Fibroblast of lung (primary cell): ENCODE measurements at places on chromosomes 3 and 15. TPM values are rescaled to one million over a fixed set of nuclear protein-coding genes. Genes with fewer than 3 reads are reported as not detected.

Gene PLA2G4D
- not detected in 2 replicates for polyA plus RNA-seq

Gene RTP1
- polyA plus RNA-seq: not detected in 2 replicates

Gene DUOXA2
- not detected in 2 replicates for polyA plus RNA-seq

Gene B3GNT5
- 0.96 and 1.7 TPM in 2 replicates for polyA plus RNA-seq

Gene XCR1
- polyA plus RNA-seq: 0.01 and 0.02 TPM in 2 replicates

Gene ITIH4
- polyA plus RNA-seq: 0.36 and 1.1 TPM in 2 replicates

Gene SPATA12
- 0.02 TPM in 1 of 2 replicates, not detected in the other for polyA plus RNA-seq

Gene EFL1
- polyA plus RNA-seq: 19.1 and 22.5 TPM in 2 replicates

Gene ZCWPW2
- 0.36 and 0.68 TPM in 2 replicates for polyA plus RNA-seq

Gene SPINK8
- not detected in 2 replicates for polyA plus RNA-seq

Gene NR2F2
- 66.5 and 130 TPM in 2 replicates for polyA plus RNA-seq

Gene SNTN
- polyA plus RNA-seq: not detected in 2 replicates

DNA sequence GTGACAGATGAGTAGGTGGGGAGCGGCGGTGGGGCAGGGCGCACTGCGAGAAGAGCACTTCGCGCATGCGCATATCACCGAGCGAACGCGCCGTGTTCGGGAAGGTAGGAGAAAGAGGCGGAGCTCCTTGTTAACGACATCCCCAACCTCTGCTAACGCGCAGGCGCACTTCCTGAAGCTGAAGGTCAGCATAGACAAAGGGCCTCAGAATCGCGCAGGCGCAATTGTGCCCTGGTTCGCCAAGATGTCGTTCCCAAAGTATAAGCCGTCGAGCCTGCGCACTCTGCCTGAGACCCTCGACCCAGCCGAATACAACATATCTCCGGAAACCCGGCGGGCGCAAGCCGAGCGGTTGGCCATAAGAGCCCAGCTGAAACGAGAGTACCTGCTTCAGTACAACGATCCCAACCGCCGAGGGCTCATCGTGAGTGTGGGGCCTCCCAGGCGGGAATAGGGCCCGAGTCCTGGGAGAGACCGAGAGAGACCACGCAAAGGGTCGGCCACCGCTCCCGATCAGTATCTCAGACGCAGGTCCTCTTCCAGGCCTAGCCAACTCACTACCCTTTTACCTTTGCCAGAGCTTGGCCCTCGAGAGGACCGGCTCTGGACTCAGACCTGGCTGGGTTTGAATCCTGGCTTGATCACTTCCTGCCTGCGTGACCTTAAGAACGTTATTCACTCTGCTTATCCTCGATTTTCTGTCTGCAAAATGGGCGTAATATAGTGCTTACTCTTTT lies at the start of gene NDUFB4:
TSS of gene NDUFB4 (plus strand) at position 221 of the 737 bp plus-strand sequence. CDS start at position 245, 24 bp downstream.
- peaks cover 7% of the 10 kb centered on the region for H3K4me1 ChIP-seq
- peak; percentile 96 for DNase-seq
- H3K4me3 ChIP-seq: peak within 1 kb of the TSS; percentile 100
- H3K27me3 ChIP-seq: no peaks in the 10 kb centered on the region
- H3K36me3 ChIP-seq: peaks cover 3% of the 10 kb centered on the region

GRCh38 chr15:44222478-44222877 lies 27.4 kb upstream of the FRMD5 start:
- DNase-seq: peak; percentile 15
- no peaks in the 10 kb centered on the region for H3K27me3 ChIP-seq
- no peaks in the 10 kb centered on the region for H3K36me3 ChIP-seq

- no peaks in the 10 kb centered on the region for H3K4me1 ChIP-seq
- H3K36me3 ChIP-seq: no peaks in the 10 kb centered on the region
- no peak overlapping the region for H3K27ac ChIP-seq
Observed at GRCh38 chr3:170038434-170039110, 777 bp downstream of the GPR160 start.

DNA sequence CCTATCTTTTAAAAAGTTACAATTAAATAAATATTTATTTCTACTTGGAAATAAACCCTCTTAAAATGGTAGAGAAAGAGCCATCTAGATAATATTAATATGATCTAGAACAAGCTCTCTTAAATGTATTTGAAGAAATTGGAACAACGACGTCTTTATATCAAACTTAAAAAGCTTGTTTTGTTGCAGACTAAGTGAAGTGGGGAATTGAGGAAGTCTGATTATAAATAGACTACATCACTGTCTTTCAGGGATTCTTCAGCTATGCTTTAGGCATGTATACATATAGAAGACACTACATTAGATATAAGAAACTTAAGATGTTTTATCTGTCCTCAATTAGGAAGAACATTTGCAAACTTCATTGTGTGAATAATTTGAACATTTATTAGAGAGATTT lies 1.8 kb downstream of the BCHE start:
- DNase-seq: peak; percentile 17
- H3K27ac ChIP-seq: no peak overlapping the region
- H3K36me3 ChIP-seq: no peaks in the 10 kb centered on the region
- no peaks in the 10 kb centered on the region for H3K27me3 ChIP-seq

- H3K36me3 ChIP-seq: no peaks in the 10 kb centered on the region
- DNase-seq: peak; percentile 1
- no peak overlapping the region for H3K4me3 ChIP-seq
- no peaks in the 10 kb centered on the region for H3K4me1 ChIP-seq
Observed at GRCh38 chr3:39531665-39532064, 64.2 kb downstream of the MOBP start.

DNA sequence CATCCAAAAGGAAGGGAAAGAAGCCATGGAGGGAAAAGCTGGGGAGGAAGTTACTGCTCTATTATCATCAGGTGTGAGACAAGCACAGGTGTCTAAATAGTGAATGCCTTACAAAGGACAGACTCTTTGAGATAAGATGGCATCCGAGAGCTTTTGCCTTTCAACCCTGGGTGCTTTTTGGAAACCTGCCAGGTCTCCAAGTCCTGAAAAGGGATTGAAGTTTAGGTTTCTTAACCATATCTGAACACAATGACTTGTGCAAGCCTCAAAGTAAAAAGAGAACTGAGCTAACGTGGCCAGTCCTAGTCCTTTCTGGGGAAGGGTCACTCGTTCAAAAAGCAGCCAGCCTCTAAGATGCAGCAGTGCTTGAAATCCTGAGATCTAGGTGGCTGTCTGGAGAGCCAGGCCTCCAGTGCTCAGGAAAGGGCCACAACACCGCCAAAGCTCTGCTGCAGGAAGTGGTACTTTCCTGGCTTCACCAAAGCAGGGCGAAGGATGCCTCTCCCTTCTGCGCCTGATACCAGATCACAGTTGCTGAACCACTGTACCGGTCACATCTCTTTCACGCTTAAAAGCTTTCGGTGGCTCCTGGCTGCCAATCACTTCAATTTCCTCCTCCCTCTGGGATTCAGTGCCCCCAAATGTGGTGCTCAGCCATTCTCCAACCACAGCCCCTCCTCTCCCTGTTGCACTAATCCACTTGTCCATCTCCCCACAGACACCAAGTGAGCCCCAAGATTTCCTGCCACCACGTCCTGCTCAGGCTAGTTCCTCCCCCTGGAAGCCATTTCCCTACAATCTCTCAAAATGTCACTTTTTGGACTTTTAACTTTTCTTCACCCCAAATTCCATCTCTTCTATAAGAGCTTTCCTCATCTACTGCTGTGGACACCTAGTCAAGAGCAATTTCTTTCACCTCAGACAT lies 104.1 kb upstream of the LPP start:
- DNase-seq: no peak
- peaks cover 2% of the 10 kb centered on the region for H3K4me1 ChIP-seq
- H3K36me3 ChIP-seq: no peaks in the 10 kb centered on the region

DNA sequence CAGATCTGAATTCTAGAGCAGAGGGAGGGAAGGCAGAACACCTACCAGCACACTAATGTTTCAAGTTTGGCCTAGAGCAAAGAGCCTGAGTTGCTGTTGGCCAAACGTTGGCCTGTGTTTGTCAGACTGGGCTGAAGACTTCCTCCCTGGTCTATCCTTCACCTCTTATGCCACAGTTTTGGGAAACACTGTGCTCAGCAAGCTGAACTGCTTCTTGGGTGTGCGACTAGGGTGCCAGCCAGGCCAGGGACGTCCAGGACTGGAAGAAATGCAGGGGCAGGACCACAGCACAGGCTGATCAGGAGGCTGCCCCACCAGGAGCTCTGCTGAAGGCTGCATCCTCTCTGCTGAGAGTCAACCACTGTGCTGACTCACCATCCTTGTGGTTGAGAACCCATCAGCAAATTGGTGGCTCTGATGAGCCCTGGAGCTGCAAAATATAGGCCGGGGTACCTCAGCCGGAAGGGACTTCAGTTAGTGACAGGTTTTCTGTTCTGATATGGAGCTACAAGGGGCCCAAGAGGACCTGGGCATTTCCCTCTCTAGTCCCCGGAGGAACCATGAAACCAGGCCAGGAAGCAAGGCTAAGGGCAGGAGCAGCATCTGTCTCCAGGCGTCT lies 131.6 kb upstream of the RASGRP1 start:
- peak; percentile 69 for DNase-seq
- H3K4me1 ChIP-seq: no peaks in the 10 kb centered on the region
- no peak overlapping the region for H3K27ac ChIP-seq
- no peaks in the 10 kb centered on the region for H3K27me3 ChIP-seq
- no peak overlapping the region for H3K4me3 ChIP-seq
- no peaks in the 10 kb centered on the region for H3K36me3 ChIP-seq

- H3K36me3 ChIP-seq: no peaks in the 10 kb centered on the region
- H3K27me3 ChIP-seq: no peaks in the 10 kb centered on the region
Observed at GRCh38 chr15:40859206-40859851, 14.7 kb downstream of the RHOV start.

DNA sequence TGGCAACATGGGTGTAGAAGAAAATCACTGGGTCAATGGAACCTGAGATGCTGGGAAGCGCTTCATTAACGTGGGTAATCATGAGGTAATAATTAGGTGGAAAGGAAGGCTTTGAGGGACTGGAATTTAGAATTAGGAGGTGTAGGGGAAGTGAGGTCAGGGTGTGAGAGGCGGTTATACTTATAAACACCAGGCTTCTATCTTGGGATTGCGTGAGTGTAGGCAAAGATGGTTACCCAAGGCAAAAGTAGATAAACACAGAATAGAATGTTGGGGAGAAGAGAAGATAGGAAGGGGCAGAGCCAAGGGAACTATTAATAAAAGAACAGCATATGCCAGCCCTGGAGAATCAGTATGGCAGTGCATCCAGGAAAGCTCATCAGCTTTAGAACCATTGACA lies 3.3 kb upstream of the AQP9 start:
- no peak for DNase-seq
- H3K4me1 ChIP-seq: no peaks in the 10 kb centered on the region
- no peak overlapping the region for H3K27ac ChIP-seq
- H3K4me3 ChIP-seq: no peak overlapping the region

GRCh38 chr3:94249491-94250079 lies 186.7 kb downstream of the NSUN3 start:
- H3K27ac ChIP-seq: no peak overlapping the region
- no peaks in the 10 kb centered on the region for H3K36me3 ChIP-seq
- no peak overlapping the region for H3K4me3 ChIP-seq
- peak; percentile 51 for DNase-seq
- H3K4me1 ChIP-seq: no peaks in the 10 kb centered on the region
- H3K27me3 ChIP-seq: no peaks in the 10 kb centered on the region

DNA sequence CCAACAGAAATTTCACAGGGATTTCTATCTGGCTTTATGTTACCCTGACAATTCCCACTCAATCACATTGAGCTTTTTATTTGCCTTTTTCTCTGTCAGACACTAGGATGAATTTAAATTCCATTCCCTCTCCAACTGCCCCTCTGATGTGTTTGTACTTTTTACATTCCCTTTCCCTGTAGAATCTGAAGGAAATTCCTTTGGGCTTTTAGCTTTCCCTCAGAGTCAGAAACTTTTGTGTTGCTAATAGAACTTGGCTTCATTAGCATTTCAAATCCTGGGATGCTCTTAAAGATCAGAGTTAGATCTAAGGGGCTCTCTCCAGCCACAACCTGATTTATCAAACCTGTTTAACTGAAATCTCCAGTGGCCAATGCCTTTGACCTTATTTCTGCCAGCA lies 7.9 kb upstream of the RARB start:
- no peak for DNase-seq
- no peaks in the 10 kb centered on the region for H3K27me3 ChIP-seq
- no peak overlapping the region for H3K4me3 ChIP-seq
- H3K4me1 ChIP-seq: no peaks in the 10 kb centered on the region

- no peak overlapping the region for H3K4me3 ChIP-seq
- no peak for DNase-seq
- H3K27me3 ChIP-seq: no peaks in the 10 kb centered on the region
- H3K36me3 ChIP-seq: peaks cover 7% of the 10 kb centered on the region
- no peak overlapping the region for H3K27ac ChIP-seq
Observed at GRCh38 chr3:183775781-183776180, 49.6 kb downstream of the MAP6D1 start.

GRCh38 chr3:31853580-31853979 lies 127.5 kb downstream of the OSBPL10 start:
- H3K4me1 ChIP-seq: no peaks in the 10 kb centered on the region
- H3K27ac ChIP-seq: no peak overlapping the region
- H3K27me3 ChIP-seq: no peaks in the 10 kb centered on the region

DNA sequence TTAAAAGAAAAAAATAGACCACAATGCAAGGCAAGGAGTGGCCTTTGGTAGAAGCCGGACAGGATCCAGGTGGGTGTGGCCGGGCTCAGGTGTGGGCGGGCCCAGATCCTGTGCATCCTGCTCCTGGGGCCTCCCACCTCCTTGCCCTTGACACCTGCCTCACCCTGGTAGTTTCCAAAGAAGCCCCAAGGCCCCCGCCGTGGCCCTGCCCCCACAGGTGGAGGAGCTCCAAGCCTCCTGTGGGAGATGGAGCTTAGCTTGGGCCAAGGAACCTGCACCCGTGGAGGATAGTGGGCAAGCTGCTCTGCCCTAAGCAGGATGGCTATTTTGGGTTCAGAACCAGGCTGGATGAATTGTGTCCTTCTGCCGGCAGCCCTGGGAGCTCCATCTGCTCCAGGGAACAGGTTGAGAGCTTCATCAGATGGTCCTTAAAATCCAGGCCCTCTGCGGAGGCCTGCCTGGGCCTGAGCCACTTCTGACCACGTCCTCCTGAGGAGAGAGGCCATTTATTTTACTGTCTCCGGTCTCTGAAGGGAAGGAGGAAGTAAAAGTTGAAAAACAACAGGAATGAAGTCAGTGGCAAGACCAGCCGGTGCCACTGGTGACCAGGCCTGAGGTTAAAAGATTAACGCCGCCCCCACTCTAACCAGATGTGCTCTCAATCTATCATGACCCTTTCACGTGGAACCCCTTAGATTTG lies 53.9 kb upstream of the KLF13 start:
- no peak overlapping the region for H3K27ac ChIP-seq
- no peak overlapping the region for H3K4me3 ChIP-seq
- no peaks in the 10 kb centered on the region for H3K36me3 ChIP-seq
- H3K4me1 ChIP-seq: no peaks in the 10 kb centered on the region
- no peaks in the 10 kb centered on the region for H3K27me3 ChIP-seq

GRCh38 chr15:62087671-62088352 lies 21.0 kb downstream of the C2CD4A start:
- H3K27me3 ChIP-seq: no peaks in the 10 kb centered on the region
- H3K4me3 ChIP-seq: no peak overlapping the region
- peak; percentile 75 for DNase-seq
- no peak overlapping the region for H3K27ac ChIP-seq
- H3K4me1 ChIP-seq: no peaks in the 10 kb centered on the region

- no peak overlapping the region for H3K27ac ChIP-seq
- H3K4me3 ChIP-seq: no peak overlapping the region
- no peaks in the 10 kb centered on the region for H3K27me3 ChIP-seq
- H3K4me1 ChIP-seq: no peaks in the 10 kb centered on the region
- no peaks in the 10 kb centered on the region for H3K36me3 ChIP-seq
Observed at GRCh38 chr3:172592898-172593669, 69.9 kb upstream of the TNFSF10 start.

GRCh38 chr3:66367979-66368378 lies 132.8 kb downstream of the LRIG1 start:
- no peaks in the 10 kb centered on the region for H3K36me3 ChIP-seq
- H3K27ac ChIP-seq: no peak overlapping the region
- DNase-seq: no peak
- H3K4me1 ChIP-seq: peaks cover 2% of the 10 kb centered on the region

GRCh38 chr3:70471464-70472342 lies 159.3 kb upstream of the MDFIC2 start:
- no peak overlapping the region for H3K27ac ChIP-seq
- H3K4me1 ChIP-seq: no peaks in the 10 kb centered on the region
- no peaks in the 10 kb centered on the region for H3K27me3 ChIP-seq
- no peak overlapping the region for H3K4me3 ChIP-seq
- H3K36me3 ChIP-seq: no peaks in the 10 kb centered on the region
